Ecto neural progenitor cell (in vitro differentiated cells): ENCODE measurements at places on chromosomes 3 and 15.

DNA sequence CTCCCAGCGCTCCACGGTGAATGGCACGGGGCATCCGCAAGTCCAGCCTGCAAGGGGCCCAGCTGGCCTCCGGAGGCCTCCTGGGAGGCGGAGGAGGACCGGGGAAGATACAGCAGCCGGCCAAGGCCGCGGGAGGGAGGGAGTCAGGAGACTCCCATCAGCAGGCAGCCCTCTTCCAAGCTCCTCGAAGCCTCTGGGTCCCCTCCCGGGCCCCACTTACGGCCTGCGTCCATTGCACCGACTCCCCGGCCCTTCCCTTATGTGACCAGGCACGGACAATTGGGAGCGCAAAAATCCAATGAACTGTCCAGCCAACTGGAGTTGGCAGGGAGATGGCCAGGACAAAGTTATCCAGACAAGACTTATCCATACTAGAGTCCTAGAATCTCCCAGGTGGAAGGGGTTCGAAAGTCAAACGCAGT, 668 bp downstream of the MFGE8 start:
- no peak for DNase-seq

DNA sequence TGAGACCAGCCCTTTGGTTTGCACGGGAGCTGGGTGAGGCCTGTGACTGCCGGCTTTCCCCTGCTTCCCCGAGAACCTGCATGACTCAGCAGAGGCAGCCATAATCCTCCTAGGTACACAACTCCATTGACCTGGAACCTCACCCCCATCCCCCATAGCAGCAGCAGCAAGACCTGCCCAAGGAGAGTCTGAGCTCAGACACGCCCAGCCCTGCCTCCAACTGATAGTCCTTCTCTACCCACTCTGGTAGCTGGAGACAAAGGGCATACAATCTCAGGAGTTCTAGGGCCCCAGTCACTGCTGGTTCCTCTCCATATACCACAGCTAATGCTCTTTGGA, 141.0 kb upstream of the ARHGEF26 start:
- no peak for DNase-seq

GRCh38 chr3:82957696-82958095, 1196.3 kb upstream of the GBE1 start:
- no peak for DNase-seq

DNA sequence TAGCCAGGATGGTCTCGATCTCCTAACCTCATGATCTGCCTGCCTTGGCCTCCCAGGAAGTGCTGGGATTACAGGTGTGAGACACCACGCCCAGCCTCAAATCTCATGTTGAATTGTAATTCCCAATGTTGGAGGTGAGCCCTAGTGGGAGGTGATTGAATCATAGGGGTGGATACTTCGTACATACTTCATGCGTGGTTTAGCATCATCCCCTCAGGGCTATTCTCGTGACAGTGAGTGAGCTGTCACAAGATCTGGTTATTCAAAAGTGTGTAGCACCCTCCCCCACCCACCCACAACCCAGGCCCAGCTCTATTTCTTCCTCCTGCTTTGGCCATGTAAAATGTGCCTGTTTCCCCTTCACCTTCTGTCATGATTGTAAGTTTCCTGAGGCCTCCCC, 236.9 kb upstream of the IL12A start:
- no peak for DNase-seq

DNA sequence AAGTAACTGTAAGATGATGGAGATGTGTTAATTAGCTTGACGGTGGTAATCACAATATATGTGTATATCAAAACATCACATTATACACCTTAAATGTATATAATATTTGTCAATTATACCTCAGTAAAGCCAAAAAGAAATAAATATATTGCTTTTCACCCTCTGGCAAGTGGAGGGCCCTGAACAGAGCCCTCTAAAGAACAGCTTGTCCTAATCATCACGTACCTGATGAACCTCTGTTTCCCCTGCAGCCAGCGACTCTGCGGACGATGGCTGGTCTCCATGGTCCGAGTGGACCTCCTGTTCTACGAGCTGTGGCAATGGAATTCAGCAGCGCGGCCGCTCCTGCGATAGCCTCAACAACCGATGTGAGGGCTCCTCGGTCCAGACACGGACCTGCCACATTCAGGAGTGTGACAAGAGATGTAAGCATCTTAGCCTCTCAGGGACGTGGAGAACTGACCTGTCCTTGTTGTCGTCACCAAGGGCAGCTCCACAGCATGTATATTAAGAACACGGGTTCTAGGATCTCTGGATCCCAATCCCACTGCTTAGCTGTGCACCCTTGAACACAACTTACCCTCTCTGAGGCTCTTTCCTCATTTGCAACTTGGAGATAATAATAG, 6.3 kb downstream of the THBS1 start:
- no peak for DNase-seq

GRCh38 chr3:108036401-108036800, 54.4 kb downstream of the CD47 start:
- DNase-seq: no peak

DNA sequence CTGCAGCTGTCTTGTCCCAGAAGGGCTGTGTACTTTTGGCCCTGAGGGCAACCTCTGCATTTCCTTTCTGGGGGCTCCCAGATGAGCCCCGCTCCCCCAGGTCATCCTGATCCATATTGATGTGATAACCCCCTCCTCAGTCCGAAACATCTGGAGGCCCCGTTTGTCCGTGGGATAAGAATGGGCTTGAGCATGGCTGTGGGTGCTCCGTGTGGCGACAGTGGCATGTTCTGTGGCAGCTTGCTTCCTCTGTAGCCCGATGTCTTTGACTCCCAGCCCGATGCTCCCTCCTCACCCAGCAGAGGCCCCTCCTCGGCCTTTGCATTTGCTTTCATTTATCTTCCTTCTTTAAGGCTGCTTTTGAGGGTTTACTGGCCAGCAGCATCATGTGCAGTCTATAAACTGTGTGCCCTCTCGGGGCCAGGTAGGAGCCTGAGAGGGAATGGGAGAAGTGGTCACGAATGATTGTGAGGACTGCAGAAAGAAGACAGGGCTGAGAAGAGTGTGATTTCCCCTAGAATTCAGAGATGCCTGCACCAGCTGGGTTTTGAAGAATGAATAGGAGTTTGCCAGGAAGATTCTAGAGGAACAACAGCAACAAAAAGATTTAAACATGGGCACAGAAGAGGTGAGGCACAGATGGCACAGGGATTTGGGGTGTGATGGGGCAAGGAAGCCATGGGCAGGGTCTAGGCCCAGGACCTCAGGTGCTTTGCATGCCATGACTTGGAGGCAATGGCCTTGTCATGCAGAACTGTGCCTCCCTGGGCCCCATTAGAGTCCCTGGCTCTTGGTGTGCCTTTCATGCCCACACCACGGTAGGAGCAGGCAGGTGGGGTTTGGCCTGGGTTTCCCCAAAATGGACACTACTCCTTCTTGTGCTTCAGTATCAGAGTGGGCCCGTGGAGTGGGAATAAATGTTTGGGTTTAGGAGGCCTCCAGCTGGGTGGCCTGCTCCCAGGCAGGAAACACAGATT, 34.2 kb downstream of the APBA2 start:
- DNase-seq: no peak

DNA sequence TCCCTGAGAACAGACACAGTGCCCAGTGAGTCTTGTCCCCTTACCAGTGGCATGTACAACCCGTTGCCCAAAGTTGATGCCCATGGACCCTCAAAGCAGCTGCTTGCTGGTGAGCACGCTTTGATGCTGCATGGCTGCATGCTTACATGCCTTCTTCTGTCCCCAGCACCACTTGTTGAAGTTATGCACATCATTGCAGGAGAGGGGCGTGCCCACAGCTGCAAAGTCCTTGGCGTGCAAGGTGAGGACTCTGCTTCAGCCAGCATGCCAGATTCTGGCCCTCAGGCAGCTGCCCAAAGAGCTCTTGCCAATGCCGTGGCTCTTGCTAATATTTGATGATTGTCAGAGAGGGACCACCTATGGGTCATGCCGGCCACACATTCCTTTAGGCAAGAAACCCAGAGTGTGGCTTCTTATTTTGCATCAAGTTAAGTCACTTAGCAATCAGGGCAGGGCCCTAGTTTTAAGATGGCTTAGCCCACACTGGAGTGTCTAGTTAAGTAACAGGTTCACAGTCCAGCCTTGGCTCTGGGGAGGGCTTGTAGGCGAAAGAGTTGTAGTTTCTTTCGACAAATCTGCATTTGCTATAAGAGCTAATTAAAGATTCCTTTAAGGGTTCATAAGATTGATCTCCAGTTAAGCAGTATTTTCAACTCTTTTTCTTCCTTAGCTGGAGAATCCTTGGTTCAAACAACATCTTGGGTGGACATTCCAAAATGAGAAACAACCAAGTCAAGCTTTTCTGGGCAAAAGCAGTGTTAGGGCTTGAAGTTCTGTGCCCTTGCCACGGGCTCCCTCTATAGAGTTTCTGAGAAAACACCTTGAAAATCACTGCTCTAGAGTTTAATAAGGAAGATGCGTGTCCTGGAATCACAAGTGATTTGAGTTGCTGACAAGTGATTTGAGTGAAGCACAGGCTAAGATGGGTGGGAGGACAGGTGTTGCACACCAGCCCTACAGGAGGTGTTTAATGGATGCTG, 128.6 kb downstream of the SLCO3A1 start:
- no peak for DNase-seq

GRCh38 chr3:179967622-179968021, 69.1 kb downstream of the PEX5L start:
- no peak for DNase-seq

DNA sequence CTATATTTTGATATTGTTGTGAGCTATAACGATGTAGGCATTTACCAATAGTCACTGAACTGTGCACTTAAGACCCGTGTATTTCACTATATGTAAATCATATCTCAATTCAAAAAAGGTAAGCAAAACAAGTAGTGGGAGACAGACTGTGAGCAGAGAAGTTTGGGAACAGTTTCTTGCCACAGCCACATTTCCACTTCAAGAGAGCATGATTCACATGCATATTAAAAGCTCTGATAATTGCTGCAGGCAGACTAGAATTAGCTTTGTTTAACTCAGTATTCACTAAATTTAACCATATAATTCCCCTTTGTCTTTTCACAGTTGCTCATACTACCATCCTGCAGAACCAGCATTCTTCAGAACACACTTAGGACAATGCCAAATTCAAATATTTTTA, 168.4 kb upstream of the ZNF385D start:
- no peak for DNase-seq
